ENCODE measurements at places on chromosomes 16 and 17.
A peak's percentile ranks its signal among the peaks of the same experiment; 100 is the strongest.

- DNase-seq: no peak
These were observed 110.4 kb downstream of the VAT1L start for GRCh38 chr16:77898671-77899211.

DNA sequence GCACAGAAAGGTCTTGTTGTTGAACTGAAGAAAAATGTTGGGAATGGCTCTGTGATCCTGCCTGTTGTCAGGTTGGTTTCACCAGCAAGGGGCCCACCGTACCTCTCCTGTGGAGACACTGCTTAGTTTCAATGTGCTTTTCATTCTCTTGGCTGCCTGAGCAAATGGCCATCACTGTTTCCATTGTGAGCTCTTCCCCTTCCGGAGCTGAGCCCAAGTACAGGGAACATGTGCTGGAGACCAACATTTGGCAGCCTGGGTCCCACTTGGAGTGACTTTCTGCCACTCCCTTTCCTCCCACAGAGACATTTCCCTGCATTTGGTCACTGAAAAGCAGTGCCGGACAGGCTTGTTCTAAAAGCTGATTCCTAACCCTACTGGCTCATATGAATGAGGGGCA, 23.1 kb downstream of the GABARAPL2 start:
- no peak for DNase-seq

GRCh38 chr17:81967533-81968395, 6.8 kb upstream of the NOTUM start:
- DNase-seq: peak; percentile 84

- DNase-seq: peak; percentile 68
These were observed 10.0 kb downstream of the PITPNC1 start for GRCh38 chr17:67386965-67387551.

DNA sequence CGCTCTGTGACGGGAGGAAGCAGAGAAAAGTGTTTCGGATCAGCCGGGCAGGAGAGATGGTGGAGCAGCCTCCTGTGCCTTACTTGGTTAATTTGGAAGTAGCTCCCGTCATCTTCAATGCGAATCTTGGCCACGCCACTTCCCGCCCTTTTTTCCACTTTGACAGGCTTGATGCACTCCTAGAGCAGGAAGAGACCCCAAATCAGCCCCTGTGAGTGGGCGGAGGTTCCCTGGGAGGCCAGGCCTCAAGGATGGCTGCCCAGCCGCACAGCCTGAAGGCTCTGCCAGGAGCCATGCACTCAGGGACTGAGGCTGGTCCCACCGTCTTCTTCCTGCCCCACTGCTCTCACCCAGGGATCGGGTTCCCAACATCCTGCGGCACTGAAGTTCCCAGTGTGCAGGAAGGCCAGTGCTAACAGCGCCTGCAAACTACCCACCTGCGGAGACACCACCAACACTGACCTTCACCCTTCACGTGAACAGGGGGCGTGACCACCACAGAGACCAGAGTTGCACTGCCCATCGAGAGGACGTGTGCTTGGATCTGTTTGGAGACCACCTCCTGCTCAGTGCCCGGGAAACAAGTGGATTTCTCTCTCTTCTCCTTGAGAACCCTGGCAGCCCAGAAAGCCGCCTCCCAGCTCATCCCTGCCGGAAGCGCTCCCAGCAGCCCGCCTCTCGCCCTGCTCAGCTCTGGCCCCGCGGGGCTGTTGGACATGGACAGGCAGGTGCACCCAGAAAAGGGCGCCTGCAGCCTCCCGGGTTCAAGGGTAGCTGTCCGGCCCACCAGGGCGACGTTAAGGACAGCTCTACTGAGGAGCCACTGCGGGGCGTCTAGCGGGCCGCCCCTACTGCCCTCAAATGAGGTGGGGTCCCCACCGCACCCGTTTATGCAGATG, 988 bp downstream of the CIAO3 start:
- DNase-seq: no peak

GRCh38 chr17:35183332-35183731, 10.9 kb downstream of the SLC35G3 start:
- no peak for DNase-seq

DNA sequence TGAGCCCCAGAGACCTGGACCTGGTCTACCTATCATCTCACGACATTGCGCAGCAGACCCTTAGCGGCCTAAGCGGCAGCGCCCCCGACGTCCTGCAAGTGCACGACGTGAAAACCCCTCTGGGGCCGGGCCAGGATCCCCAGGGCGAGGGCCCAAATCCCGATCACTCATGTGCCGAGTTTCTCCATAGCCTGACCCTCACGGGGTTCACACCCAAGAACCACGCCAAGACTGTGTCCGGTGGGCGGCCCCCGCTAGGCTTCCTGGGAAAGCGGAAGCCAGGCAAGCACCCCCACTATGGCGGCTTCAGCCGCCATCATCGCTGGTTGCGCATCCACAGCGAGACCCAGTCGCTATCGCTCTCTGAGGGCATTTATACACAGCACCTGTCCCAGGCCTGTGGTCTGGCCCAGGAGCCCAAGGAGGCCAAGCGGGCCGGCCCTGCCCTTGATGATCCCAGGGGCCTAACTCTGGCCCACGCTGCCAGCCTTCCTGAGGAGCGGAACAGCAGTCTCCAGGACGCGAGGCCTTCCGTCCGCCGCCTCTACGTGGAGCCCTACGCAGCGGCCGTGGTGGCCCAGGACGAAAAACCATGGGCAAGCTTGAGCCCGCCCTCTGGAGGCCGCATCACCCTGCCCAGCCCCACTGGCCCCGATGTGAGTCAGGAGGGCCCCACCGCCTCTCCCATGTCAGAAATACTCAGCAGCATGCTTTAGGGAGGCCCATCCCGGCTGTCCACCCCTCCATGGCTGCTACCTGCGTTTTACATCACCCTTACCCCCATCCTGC, 82.8 kb upstream of the NOG start:
- DNase-seq: no peak

- no peak for DNase-seq
These were observed 58.4 kb downstream of the WDR45B start for GRCh38 chr17:82589851-82590180.

GRCh38 chr16:81261049-81261648, 22.7 kb downstream of the BCO1 start:
- DNase-seq: peak; percentile 17

GRCh38 chr17:70099294-70099693, 24.3 kb downstream of the KCNJ16 start:
- DNase-seq: no peak

- DNase-seq: peak; percentile 23
These were observed 51.8 kb downstream of the CA10 start for GRCh38 chr17:52106638-52107261.

DNA sequence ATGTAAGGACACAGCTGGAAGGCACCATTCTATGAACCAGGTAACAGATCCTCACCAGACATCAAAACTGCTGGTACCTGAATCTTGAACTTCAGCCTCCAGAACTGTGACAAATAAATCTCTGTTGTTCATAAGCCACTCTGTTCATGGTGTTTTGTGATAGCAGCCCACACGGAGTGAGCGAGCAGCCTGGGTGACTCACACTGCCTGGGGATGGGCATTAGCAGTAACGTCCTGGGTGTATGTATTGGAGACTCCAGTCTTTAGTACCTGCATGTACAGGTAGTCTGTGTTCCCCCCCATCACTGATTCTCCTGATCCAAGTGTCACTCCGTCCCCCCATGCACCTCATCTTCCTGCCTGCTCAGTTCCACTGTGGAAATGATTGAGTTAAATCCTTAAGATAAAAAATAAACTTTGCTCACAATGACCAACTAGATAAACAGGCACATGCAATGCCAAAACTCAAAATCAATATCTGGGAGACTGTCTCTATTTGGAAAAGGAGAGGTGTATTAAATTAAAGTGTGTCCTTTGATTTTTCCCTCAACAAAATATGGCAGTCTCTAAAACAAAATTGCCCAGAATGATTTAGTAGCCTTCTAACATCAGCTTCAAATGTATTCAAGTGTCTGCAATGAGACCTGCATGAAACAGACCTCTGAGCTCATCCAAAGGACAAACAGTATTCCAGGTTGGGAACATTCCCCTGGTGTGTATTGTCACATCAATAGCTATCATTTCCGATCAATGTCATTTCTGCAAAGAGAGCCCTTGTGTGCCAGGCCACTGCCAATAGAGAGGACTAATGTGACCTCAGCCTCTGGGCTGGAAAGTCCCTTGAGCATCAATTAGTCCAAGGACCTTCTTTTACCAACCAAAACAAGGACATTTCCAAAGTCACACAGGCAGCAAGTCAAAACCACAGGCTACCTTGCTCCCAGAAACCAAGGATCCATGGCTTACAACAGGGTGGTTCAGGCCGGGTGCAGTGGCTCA, 12.2 kb upstream of the VAT1L start:
- DNase-seq: no peak

- peak; percentile 21 for DNase-seq
These were observed 355 bp downstream of the TLE7 start for GRCh38 chr16:71441348-71442050.

DNA sequence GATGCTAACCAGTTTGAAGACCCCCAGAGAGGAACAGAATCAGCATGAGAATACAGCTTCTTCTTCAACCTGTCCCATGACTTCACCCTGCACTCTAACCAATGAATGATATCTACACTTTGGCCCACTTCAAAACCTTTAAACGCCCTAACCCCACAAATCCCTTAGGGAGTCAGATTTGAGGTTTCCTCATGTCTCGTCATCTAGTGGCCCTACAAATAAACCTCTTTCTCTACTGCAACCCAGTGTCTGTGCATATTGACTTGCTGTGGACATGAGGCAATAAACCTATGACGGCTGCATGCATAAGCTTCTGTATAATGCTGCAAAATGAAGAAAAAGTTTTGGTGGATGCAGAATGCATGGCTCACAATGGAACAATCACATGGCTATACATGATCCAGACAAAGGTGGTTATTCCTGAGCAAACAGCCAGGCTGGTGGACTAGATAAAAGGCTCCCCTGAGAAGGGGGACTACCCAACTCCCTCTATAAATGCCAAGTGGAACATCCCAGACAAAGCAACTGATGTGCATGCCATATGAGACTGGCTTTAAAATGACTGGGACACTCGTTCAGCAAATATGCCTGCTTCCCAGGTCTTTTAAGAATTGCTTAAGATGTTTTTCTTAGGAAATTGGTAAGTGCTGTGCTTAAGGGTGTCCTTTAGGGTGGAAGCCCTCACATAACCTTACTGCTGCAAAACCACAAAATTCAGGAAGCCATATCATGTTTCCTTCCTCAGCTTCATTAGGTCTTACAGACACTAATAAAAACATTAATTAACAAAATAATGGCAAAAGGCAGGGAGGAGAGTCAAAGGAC, 12.2 kb downstream of the N4BP1 start:
- DNase-seq: no peak
